ENCODE measurements at places on chromosomes 2 and 18. TPM values are rescaled to one million over a fixed set of nuclear protein-coding genes. Genes with fewer than 3 reads are reported as not detected.
A peak's percentile ranks its signal among the peaks of the same experiment; 100 is the strongest.

- no peaks in the 10 kb centered on the region for H3K36me3 ChIP-seq
- H3K4me1 ChIP-seq: no peaks in the 10 kb centered on the region
- no peak overlapping the region for H3K27ac ChIP-seq
- H3K4me3 ChIP-seq: no peak overlapping the region
- no peaks in the 10 kb centered on the region for H3K27me3 ChIP-seq
Measured at GRCh38 chr2:227607941-227608340, 6.7 kb downstream of the SCYGR3 start.

GRCh38 chr2:106299696-106300095 is 105.6 kb upstream of the UXS1 start:
- H3K27me3 ChIP-seq: no peaks in the 10 kb centered on the region
- H3K4me3 ChIP-seq: no peak overlapping the region
- no peak overlapping the region for H3K27ac ChIP-seq

- DNase-seq: no peak
- no peaks in the 10 kb centered on the region for H3K27me3 ChIP-seq
- H3K27ac ChIP-seq: no peak overlapping the region
- H3K4me1 ChIP-seq: peaks cover 3% of the 10 kb centered on the region
- H3K36me3 ChIP-seq: no peaks in the 10 kb centered on the region
Measured at GRCh38 chr2:100954044-100954420, 48.1 kb upstream of the RPL31 start.

GRCh38 chr2:148533685-148534084 is 110.9 kb upstream of the EPC2 start:
- no peaks in the 10 kb centered on the region for H3K36me3 ChIP-seq
- no peak overlapping the region for H3K4me3 ChIP-seq
- no peak overlapping the region for H3K27ac ChIP-seq
- H3K27me3 ChIP-seq: no peaks in the 10 kb centered on the region
- H3K4me1 ChIP-seq: no peaks in the 10 kb centered on the region

DNA sequence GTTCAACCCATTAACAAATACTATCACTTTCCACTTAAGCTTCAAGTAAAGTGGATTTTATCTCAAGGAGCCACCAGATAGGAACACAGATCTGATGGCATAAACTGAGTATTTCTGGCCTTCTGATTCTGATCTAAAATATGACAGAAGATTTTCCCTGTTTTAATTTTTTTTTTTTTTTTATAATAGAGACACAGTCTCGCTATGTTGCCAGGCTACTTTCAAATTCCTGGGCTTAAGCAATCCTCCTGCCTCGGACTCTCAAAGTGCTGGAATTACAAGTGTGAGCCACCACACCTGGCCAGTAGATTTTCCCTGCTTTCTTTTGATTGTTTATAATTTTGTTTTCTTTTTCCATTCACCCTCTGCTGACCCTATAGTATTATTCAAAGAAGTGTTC is 36.6 kb upstream of the SLC30A6 start:
- H3K27ac ChIP-seq: no peak overlapping the region
- peaks cover 2% of the 10 kb centered on the region for H3K36me3 ChIP-seq
- no peak overlapping the region for H3K4me3 ChIP-seq
- no peak for DNase-seq
- H3K27me3 ChIP-seq: no peaks in the 10 kb centered on the region

- no peak overlapping the region for H3K4me3 ChIP-seq
- H3K27me3 ChIP-seq: no peaks in the 10 kb centered on the region
- H3K36me3 ChIP-seq: no peaks in the 10 kb centered on the region
- no peak for DNase-seq
- no peaks in the 10 kb centered on the region for H3K4me1 ChIP-seq
- no peak overlapping the region for H3K27ac ChIP-seq
Measured at GRCh38 chr2:237459741-237460174, 27.3 kb upstream of the MLPH start.

DNA sequence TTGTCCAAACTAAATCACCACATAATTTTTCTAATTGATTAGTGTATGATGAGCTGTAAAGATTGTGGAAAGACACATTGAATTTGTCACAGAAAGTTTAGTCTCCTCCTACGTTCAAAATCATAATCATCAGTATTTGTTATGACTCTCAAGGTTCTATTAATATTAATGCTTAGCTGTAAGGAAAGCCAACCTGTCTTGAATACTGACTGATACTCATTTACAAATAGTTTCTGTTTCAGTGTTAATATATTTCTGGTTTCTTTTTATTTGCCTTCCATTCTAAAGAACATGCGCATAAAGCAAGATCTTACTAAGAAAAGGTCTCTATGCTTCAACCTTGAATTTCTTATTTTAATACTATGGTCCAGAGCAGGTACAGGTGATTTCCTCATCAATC is 55.1 kb downstream of the CPS1 start:
- H3K27me3 ChIP-seq: no peaks in the 10 kb centered on the region
- H3K36me3 ChIP-seq: no peaks in the 10 kb centered on the region
- no peak overlapping the region for H3K27ac ChIP-seq
- H3K4me1 ChIP-seq: peaks cover 5% of the 10 kb centered on the region
- H3K4me3 ChIP-seq: no peak overlapping the region

- DNase-seq: peak; percentile 67
- no peaks in the 10 kb centered on the region for H3K27me3 ChIP-seq
- peak overlapping the region; percentile 46 for H3K4me3 ChIP-seq
- peak overlapping the region; percentile 81 for H3K27ac ChIP-seq
- no peaks in the 10 kb centered on the region for H3K36me3 ChIP-seq
Measured at GRCh38 chr2:38602136-38602731, 494 bp downstream of the HNRNPLL start.

DNA sequence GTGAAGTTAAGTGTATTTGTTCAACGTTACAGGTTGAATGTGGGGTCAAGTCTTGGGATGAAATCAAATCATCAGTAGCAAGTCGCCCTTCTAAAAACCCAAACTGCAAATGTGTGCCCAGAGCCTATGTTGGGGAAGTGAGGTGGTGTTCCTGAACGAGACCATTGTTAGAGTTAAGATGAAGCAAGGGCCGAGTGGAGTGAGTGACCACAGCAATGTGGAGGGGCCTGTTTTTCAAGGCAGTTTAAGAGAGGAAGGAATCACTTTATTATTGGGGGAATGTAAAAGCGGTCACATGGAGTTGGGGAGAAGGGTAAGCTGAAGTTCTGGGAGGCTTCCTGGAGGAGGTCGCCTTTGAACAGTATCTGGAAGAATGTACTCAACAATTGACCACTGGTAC is 68.5 kb downstream of the MYCN start:
- H3K4me1 ChIP-seq: no peaks in the 10 kb centered on the region
- no peak for DNase-seq
- H3K27me3 ChIP-seq: peaks cover 3% of the 10 kb centered on the region
- H3K36me3 ChIP-seq: no peaks in the 10 kb centered on the region

- no peak for DNase-seq
- no peaks in the 10 kb centered on the region for H3K36me3 ChIP-seq
- H3K4me1 ChIP-seq: no peaks in the 10 kb centered on the region
- no peaks in the 10 kb centered on the region for H3K27me3 ChIP-seq
- H3K27ac ChIP-seq: no peak overlapping the region
- H3K4me3 ChIP-seq: no peak overlapping the region
Measured at GRCh38 chr2:15050483-15050882, 418.0 kb downstream of the LRATD1 start.

DNA sequence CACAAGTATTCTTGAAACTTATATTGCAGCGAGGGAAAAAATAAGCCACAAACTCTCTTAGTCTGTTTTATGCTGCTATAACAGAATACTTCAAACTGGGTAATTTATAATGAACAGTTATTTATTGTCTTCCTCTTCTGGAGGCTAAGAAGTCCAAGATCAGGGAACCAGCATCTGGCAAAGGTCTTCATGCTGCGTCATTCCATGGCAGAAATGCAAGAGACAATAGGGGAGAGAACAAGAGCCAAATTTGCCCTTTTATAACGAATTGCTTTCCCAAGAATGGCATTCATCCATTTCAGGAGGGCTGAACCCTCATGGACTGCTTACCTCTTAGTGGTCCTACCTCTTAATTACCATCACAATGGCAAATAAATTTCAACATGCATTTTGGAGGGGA is 46.5 kb downstream of the MAPRE2 start:
- DNase-seq: no peak
- H3K4me3 ChIP-seq: no peak overlapping the region
- H3K36me3 ChIP-seq: no peaks in the 10 kb centered on the region

- no peaks in the 10 kb centered on the region for H3K27me3 ChIP-seq
- H3K4me3 ChIP-seq: peak overlapping the region; percentile 72
- DNase-seq: peak; percentile 85
- H3K4me1 ChIP-seq: no peaks in the 10 kb centered on the region
Measured at GRCh38 chr18:24271381-24272228, 126.0 kb downstream of the OSBPL1A start.

- H3K4me3 ChIP-seq: no peak overlapping the region
- no peak overlapping the region for H3K27ac ChIP-seq
- H3K27me3 ChIP-seq: no peaks in the 10 kb centered on the region
- no peaks in the 10 kb centered on the region for H3K36me3 ChIP-seq
- no peaks in the 10 kb centered on the region for H3K4me1 ChIP-seq
Measured at GRCh38 chr2:125296742-125297141, 1271.7 kb downstream of the CNTNAP5 start.

DNA sequence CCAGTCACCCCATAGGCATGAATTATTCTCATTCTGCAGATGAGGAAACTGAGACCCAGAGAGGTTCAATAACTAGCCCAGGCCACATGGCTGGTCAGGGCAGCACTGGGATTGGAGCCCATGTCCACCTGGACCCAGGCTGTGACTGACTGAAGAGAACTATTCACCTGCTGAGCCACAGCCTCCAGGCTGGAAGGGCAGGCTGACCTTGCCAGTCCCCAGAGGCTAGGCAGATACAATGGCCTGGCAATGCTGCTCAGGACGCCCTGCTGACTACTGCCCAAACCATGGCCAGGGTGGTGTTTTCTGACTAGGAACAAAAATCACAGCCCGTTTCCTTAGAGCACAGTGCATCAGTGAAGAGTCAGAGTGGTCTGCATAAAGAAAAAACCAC is 36.8 kb downstream of the HS6ST1 start:
- no peak overlapping the region for H3K4me3 ChIP-seq
- H3K36me3 ChIP-seq: no peaks in the 10 kb centered on the region
- peak; percentile 53 for DNase-seq
- H3K27me3 ChIP-seq: no peaks in the 10 kb centered on the region
- no peak overlapping the region for H3K27ac ChIP-seq
- H3K4me1 ChIP-seq: no peaks in the 10 kb centered on the region

DNA sequence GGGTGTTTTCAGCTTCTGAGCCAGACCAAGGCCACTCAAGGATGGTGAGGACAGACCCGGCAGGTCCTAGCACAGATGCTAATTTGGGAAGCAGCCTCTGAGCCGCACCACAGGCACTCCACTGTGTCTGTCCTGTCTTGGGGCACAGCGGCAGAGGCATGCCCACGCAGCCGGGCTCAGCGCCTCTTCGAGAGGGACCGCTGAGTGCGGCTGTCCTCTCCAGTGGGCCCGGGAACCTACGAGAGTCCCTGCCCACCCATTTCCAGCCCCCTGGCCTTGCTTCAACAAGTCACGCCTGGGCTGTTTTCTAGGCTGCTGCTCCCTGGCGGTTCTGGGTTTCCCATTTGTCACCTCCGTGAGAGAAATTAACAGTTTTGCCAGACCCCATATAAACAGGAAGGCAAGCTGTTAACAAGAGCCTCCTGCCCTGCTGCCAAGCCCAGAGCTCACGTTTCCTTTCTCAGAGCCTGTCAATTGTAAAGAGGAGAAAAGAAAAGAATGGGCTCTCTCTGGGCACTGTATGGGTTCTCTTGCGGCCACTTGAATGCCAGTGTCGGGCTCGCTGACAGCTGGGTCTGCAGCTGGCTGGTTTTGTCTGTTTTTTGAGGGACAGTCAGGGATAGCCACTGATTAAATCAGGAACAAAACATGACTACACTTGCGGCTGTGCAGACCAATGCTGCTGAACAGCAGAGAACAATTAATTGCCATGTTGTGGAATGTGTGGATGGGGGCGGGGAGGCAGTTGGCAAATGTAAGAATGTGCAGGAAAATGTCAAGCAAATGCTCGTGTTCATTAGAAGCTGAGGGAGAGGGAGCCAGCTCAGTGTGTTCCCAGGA is 30.6 kb downstream of the TMEM17 start:
- H3K36me3 ChIP-seq: no peaks in the 10 kb centered on the region
- no peak overlapping the region for H3K4me3 ChIP-seq
- no peaks in the 10 kb centered on the region for H3K4me1 ChIP-seq
- no peaks in the 10 kb centered on the region for H3K27me3 ChIP-seq
- H3K27ac ChIP-seq: no peak overlapping the region

GRCh38 chr2:126978333-126978732 is 79.6 kb downstream of the TEX51 start:
- no peak overlapping the region for H3K4me3 ChIP-seq
- no peaks in the 10 kb centered on the region for H3K36me3 ChIP-seq
- no peaks in the 10 kb centered on the region for H3K27me3 ChIP-seq
- no peaks in the 10 kb centered on the region for H3K4me1 ChIP-seq

DNA sequence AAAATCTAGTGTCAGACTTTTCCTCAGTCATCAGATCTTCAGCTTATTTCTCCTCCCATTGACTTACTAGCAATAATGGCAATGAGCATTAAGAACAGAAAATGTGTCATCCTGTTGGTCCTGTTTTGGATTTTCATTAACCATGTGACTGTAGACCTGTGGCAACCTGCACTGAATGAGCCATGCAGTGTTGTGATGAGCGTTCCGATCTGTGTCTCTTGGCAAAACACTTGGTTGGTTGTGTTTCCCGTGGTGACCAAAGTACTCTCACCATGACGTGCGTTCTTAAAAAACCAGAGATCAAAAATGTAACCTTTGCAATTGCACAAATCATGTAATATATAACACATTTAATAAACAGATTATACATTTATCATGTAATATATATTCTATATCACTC is 138.6 kb downstream of the MAP3K20 start:
- H3K4me1 ChIP-seq: no peaks in the 10 kb centered on the region
- no peak overlapping the region for H3K27ac ChIP-seq
- H3K4me3 ChIP-seq: no peak overlapping the region
- no peak for DNase-seq
- peaks cover 4% of the 10 kb centered on the region for H3K36me3 ChIP-seq

- H3K4me3 ChIP-seq: no peak overlapping the region
- H3K27ac ChIP-seq: no peak overlapping the region
- H3K36me3 ChIP-seq: no peaks in the 10 kb centered on the region
- DNase-seq: no peak
- H3K27me3 ChIP-seq: no peaks in the 10 kb centered on the region
Measured at GRCh38 chr2:861655-862354, 88.8 kb upstream of the SNTG2 start.

GRCh38 chr2:45849491-45850283 is 198.2 kb downstream of the PRKCE start:
- no peaks in the 10 kb centered on the region for H3K36me3 ChIP-seq
- H3K27ac ChIP-seq: no peak overlapping the region
- no peak for DNase-seq
- peaks cover 3% of the 10 kb centered on the region for H3K4me1 ChIP-seq

- H3K27ac ChIP-seq: no peak overlapping the region
- H3K4me3 ChIP-seq: no peak overlapping the region
- no peaks in the 10 kb centered on the region for H3K27me3 ChIP-seq
Measured at GRCh38 chr18:70368903-70369302, 80.1 kb downstream of the SOCS6 start.

The CCDC85A gene
- polyA plus RNA-seq: 0.28 TPM

The ANKRD30B gene
- polyA plus RNA-seq: not detected

The SERPINB10 gene
- polyA plus RNA-seq: not detected

The ZAP70 gene
- polyA plus RNA-seq: 2.8 TPM

The SOX11 gene
- polyA plus RNA-seq: not detected

The KCNJ13 gene
- 17.2 TPM for polyA plus RNA-seq

The FBLN7 gene
- polyA plus RNA-seq: 2.6 TPM

The KCNJ3 gene
- polyA plus RNA-seq: 0.69 TPM

The ABCG8 gene
- not detected for polyA plus RNA-seq

The TLX2 gene
- not detected for polyA plus RNA-seq

The CYRIA gene
- 3.0 TPM for polyA plus RNA-seq

The TMEM247 gene
- polyA plus RNA-seq: not detected

The GPR39 gene
- not detected for polyA plus RNA-seq

The CPLX4 gene
- not detected for polyA plus RNA-seq

Measured in aorta (tissue), 5 donors.